Activated CD4-positive, alpha-beta T cell treated with anti-CD3 and anti-CD28 coated beads, Interleukin-2, amount 50 U/mL, for 1 hour (primary cell): ENCODE measurements at places on chromosomes 5 and 9.

DNA sequence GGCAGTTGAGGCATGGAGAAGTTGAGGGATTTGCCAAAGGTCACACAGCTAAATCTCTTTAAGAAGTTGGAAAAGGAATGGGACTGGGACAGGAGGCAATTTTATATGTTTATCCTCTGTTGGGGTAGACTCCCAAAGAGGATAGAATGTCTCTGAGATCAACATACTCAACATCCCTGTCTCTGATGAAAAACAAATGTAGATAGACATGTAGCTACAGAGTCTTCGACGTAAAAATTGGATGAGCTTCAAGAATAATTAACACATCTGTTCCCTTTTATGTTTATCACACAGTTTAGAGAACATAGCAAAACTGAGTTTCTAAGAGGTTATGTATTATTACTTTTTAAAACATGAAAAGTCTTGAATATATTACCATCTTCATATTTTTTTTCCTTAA lies 204.6 kb upstream of the CD180 start:
- no peak for DNase-seq

DNA sequence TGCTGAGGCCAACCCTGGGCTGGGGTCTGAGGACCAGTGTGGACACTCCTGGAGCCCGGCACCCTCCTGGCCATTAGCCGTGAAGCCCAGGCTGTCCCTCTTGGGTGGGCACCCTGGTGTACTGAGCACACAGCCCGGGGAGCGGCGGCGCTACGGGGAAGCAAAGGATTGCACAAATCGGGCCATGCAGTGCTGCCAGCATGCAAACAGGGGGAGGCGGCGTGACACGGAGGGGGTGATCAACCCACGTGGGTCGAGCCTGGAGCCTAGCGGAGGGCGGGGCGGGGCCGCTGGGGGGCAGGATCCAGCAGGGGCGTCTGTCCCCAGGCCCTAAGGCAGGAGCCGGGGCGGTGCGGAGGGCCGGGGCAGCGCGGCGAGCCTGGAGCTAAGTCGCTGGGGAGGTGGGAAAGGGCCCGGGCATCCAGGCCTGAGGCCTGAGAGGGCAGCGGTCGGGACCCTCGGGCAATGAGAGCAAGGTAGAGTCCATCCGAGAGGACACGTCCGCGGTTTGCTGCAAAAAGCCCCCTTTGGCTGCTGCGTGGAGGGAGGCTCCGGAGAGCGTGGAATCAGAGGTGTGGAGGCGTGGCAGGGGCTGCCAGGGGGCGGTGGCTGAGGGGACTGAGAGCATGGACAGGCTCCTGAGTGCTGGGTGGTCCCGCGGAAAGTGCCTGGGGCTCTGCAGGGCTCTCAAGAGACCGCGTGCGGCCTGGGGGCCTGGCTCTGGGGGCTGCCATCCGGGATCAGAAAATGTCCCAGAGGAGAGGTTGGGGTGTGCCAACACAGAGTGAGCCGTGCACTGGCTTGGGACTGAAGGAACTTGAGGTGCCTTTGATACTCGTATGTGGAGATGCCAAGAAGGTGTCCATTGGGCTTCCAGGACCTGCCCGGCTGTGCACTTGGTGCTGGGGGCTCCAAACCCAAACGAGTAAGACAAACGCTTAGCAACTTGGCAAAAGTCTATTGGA lies 94.2 kb downstream of the BARX1 start:
- DNase-seq, result no peak

DNA sequence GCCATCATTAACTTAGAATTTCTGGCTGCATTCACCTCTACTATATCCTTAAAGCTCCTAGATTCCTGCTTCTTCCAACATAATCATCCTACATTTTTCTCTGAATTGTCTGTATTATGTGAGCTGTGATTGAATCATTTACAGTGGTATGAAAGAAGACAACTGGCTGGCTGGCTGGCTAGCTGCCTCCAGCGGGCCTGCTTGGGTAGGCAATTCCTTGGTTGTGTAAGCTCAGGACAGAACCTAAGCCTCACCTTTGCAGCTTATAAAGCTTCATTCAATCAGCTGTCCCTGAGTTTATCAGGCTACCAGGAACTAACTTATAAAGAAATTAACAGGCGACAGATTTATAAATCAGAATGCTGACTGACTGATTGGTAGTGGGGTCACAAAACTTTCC lies 162.7 kb upstream of the NR3C1 start:
- DNase-seq, result no peak

DNA sequence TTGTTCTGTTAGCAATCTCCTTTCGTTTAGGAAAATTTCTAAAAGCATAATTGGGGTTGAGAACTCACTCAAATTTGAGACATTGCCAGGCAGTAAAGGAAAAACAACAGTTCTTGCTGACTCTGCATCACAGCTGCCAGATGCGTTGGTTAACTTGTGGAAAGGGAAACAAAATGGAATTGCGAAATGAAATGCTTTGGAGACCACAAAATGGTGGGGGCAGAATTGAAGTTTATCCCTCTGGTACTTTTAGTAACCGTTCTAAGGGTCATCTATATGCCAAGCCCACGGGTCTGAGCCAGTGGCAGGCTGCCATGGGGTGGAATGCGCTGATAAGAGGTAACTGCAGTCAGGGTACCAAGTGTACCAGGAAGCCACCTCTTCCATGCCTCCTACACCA lies 28.6 kb upstream of the SELENOP start:
- no peak for DNase-seq

DNA sequence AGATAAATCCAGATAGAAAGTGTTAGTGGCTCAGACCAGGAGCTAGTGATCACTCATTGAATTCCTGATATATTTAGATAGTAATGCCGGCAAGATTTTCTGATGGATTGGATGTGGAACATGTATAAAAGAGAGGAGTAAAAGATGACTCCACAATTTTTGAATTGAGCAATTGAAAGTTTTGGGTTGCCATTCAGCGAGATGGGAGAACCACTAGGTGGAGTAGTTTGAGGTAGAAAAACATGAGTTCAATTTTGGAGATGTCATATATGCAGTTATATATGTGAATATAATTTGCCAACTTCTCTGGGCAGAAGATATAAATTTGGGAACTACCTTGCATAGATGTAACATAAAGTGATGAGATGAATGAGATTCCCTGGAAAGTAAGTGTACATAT lies 502.5 kb upstream of the SEMA6A start:
- no peak for DNase-seq

GRCh38 chr5:15321776-15322175 lies 178.2 kb upstream of the FBXL7 start:
- DNase-seq, result no peak

DNA sequence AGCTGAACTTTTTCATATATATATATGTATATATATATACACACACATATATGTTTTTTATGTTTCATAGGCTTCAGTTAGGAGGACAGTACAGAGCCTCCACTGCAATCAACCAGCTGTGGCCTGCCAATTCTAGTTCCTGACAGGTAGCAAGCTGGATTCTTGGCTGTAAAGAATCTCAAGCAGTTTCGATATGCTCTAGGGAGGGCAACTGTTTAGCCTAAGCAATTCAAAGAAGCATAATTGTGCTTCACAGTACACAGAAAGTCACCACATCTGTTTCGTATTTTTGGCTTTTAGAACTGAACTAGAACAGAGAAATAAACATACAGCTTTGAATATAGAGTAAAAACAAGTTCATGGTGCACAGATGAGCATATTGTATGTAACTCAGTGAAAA lies 152.4 kb upstream of the ARRDC3 start:
- no peak for DNase-seq

DNA sequence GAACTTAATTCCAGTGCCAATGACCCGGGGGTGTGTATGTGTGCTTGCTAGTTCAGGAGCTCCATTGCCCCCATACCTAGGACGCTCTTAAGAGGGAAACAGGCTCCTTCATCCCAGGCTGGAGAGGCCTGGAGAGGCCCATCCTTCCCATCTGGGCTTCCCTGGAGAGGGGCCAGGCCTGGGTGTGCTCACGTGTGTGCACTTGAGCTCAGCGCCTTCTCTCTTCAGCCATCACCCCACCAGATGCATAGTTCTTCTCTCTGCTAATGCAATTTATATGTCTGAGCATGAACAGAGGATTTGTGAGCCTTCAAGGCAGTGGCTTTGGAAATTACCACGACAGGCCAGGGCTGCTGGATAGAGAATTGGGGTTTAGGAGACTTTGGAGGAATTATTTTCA lies 48.6 kb upstream of the SHB start:
- DNase-seq, result no peak

DNA sequence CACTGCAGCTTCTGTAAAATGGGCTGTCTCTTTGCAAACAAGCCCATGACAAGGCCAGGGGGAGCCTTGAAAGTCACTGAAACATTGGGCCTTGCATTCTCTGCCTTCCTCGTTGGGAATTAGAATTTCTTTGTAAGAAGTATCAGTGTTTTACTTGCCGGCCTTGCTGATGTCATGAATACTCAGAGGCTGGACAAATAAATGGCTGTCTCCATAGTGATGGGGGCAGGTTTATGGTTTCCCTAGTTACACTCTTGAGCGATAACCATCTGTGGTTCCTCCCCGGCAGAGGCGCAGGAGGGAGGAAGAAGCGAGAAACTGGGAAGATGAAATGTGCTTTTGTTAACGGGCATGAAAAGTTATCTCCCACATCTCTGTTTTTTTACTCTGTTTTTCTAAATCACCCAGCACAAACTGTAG lies 272.7 kb upstream of the PANK3 start:
- DNase-seq, result no peak

- no peak for DNase-seq
Measured at GRCh38 chr5:82364497-82364896, 86.3 kb upstream of the RPS23 start.

- no peak for DNase-seq
Measured at GRCh38 chr9:135359764-135360163, 119.8 kb upstream of the PPP1R26 start.

DNA sequence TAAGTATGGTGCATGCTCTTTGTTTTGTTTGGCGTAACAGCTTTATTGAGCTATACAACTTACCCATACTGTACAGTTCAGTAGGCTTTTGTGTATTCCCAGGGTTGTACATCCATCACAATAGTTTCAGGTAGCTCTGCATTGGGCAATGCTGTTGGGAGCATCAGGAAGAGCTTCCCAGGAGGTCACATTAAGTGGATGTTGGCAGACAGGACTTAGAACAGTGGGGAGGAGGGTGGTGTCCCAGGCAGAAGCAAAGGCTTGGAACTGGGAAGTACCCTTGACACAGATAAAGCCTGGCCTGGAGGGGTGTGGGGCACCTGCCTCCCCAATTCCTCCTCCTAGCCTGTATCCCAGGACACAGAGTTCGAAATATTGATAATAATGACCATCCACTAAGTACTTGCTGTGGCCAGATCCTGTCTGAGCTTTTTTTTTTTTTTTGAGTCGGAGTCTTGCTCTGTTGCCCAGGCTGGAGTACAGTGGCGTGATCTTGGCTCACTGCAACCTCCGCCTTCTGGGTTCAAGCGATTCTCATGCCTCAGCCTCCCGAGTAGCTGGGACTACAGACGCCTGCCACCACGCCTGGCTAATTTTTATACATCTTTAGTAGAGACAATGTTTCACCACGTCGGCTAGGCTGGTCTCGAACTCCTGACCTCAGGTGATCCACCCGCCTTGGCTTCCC lies 1.3 kb downstream of the BBLN start:
- no peak for DNase-seq

DNA sequence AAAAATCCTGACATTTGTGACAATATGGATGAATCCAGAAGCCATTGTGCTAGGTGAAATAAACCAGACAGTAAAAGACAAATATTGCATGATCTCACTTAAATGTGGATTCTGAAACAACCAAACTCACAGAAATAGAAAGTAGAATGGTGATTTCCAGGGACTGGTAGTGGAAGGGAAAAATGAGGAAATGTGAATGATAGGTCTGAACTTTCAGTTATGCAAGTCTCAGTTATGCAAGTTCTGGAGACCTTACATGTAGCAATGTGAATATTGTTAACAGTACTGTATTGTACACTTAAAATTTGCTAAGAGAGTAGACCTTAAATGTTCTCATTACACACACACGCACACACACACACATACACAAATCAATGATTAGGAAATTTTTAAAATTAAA lies 84.9 kb downstream of the SLCO4C1 start:
- DNase-seq, result no peak

GRCh38 chr9:119639287-119639955 lies 270.2 kb upstream of the BRINP1 start:
- DNase-seq, result no peak

DNA sequence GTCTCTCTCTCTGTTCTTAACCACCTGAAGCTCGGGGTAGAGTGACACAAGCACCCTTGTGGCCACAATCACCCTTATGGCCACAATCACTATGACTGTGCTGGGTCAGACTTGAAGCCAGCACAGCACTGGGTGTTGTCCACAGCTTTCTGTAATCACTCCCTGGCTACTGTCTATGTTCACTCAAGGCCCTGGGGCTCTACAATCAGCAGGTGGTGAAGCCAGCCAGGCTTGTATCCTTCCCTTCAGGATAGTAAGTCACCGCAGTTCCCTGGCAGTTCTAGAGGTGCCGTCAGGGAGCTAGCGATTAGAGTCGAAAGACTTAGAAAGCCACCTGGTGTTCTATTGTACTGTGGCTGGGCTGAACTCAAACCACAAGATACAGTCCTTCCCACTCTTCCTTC lies 44.2 kb downstream of the GDA start:
- no peak for DNase-seq

DNA sequence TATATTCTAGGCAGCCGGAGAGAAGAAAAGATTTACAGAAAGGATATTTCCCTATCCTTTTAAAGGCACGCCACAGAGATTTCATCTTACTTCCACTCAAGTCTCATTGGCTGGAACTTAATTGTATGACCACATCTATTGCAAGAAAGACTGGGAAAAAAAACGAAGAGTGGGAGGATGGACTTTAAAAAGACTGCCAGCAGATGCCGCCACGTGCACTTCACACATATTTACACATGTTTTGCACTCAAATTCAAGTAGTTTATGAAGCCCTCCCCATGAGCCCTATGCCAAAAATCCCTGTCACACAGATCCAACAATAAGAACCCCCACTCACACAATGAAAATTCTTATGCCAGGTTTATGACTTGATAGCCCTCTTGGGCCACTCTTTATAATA lies 138.5 kb upstream of the TYRP1 start:
- DNase-seq, result no peak

DNA sequence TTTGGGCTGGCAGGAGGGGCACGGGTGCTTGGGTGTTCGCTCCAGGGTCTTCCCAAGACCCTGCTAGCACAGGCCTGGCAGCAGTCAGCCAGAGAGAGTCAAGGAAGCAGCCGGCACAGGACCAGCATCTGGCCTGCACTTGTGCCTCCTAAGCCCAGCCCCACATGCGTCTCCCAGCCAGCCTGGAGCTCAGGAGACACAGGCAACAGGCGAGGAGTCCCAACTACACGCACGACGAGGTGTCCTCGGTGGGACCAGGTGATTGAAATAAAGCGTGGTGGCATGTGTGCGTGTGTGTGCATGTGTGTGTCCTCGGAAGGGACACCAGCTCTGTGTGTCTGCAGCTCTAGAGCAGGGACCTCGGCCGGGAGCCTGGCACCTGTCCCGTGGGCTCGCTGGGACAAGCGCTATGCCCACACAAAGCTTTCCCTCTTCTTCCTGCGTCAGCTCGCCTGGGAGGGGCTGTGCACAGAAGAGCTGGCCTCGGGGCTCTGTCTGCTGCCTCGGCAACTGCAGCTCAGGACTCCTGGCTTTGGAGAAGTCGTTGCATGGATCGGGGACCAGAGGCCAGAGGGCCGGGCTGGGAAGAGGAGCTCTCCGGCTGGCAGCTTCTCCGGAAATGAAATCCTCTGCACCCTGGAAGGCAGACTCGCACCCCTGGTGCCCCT lies 14.7 kb upstream of the SLC9A3 start:
- no peak for DNase-seq

GRCh38 chr5:96654209-96654608 lies 8.0 kb upstream of the CAST start:
- DNase-seq, result no peak
